SK-N-DZ (cell line): ENCODE measurements at places on chromosomes 7 and 10.

DNA sequence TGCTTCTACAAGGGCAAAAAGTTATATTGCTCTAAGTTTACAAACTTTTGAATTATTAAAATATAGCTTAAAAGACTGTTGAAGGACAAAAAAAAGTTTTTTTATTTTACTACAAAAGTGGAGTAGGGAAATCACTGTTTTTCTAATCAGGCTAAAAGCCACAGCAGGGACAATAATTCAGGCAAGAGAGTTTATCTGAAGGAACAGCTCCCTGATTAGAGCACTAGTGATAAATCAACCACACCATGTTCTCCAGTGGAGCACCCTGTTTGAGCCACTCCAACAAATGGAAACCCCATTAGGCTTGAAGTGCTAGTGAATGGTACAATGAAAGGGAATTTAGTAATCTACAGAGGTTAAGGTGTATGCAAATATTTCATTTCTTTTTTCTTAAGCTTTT lies 357.1 kb downstream of the SEMA3D start:
- no peak for DNase-seq

- no peak for DNase-seq
These were observed 53.7 kb downstream of the C1GALT1 start for GRCh38 chr7:7236041-7236440.

- DNase-seq, result no peak
These were observed 91.1 kb upstream of the PRSS58 start for GRCh38 chr7:142348921-142349405.

DNA sequence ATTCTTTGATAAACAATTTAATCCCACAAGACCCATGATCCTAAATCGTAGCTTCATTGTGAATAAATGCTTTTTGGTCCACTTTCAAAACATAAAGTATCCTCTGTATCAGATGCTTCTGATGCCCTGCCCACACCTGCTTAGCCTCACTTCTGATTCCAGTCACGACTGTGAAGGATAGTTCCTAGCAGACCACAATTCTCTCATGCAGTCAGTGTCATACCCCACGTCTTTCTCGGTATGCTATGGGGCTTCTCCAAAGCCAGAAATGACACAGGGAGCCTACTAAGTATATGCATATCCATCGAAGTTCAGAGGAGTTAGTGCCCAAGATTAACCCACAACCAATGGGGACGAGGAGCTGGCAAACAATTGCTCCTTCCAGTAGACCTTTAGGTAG lies 27.6 kb upstream of the CTNNA3 start:
- DNase-seq, result no peak

DNA sequence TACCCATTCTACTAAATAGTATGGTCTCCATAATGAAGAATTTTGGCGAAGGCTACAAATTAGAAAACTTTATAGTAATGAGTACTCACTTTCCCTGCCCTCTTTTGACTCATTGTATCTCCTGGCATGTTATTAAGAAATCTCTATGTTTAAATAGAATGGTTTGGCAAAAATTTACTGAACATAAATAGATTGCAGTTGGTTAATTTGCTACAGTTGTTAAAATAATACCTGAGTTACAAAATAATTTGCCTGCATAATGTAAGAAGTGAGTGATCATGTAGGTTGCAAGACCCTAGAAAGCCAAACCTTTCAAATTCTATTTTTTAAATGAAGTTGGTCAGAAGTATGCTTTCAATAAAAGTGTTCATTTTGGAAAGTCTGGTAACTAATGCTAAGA lies 176.8 kb upstream of the AHR start:
- DNase-seq, result no peak
